ENCODE measurements at places on chromosomes 3 and 15. TPM values are rescaled to one million over a fixed set of nuclear protein-coding genes. Genes with fewer than 3 reads are reported as not detected.

DNA sequence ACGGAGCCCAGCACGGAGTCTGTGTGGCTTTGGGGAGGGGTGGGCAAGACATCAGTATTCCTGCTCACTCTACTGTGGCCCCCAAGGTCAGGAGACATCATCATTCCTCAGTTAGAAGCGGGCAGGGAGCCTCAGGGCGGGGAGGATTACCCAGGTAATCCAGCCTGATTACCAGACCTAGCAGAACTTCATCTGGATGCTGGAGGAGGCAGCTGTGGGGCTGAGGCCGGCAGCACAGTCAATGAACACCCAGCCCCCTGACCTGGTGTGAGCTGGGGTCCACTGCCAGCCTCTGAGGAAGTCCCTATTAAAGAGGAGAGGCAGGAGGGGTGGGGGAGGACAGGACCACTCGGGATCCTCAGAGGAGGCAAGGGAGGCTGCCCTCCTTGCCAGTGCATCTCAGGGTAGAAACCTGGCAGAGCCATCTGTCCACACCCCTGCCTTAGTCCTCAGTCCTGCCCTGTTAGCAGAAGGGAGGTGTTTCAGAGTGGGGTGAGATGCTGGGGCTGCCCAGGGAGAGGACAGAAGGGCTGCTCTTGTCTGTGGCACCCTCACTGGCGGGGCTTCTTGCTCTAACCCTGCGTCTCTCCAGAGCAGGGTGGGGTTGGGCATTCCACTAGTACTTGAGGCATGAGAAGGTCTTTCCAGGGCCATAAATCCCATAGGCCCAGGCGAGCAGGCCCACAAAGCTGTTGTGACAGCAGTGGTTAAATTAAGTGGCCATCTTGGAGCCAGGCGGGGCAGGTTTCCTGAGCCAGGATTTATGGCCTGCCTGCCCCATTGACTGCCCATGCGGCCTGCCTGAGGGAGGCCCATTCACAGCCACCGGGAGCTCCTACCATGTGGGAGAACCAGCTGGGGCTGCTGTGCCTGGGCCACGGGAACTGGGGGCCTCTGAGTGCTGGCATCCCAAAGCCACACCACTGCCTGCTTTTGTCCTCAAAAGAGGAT lies 82.1 kb downstream of the LINGO1 start:
- no peak for DNase-seq

DNA sequence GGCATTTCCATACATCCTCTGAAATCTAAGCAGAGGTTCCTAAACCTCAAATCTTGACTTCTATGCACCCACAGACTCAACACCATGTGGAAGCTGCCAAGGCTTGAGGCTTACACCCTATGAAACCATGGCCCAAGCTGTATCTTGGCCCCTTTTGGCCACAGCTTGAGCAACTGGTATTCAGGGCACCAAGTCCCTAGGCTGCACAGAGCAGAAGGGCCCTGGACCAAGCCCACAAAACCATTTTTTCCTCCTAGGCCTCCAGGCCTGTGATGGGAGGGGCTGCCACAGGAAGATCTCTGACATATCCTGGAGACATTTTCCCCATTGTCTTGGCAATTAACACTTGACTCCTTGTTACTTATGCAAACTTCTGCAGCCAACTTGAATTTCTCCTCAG lies 54.4 kb upstream of the IL12A start:
- no peak for DNase-seq

DNA sequence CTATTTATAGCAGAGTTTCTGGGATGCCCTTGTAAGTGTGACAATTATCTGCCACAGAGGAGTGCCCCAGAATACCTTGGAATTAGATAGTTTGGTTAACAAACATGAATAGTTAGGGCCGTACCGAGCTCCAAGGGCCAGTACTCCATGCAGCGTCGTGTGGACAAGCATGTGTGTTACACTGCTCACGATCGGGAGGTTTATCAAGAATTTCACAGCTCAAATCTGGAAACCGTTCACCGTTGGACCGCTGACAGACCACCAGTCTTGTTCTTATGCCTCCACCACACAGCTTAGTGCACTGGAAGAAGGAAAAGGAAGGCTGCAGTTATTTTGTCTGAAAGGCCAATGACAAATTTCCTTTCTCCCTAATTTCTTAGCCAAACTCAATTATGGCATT lies 93.7 kb downstream of the ADAMTS9 start:
- no peak for DNase-seq

GRCh38 chr3:44387404-44387803 lies 48.8 kb downstream of the TCAIM start:
- DNase-seq, result no peak

GRCh38 chr3:42911551-42911950 lies 5.6 kb downstream of the ZNF662 start:
- DNase-seq, result no peak

GRCh38 chr3:167691366-167691765 lies 37.6 kb upstream of the WDR49 start:
- DNase-seq, result peak; percentile 58

DNA sequence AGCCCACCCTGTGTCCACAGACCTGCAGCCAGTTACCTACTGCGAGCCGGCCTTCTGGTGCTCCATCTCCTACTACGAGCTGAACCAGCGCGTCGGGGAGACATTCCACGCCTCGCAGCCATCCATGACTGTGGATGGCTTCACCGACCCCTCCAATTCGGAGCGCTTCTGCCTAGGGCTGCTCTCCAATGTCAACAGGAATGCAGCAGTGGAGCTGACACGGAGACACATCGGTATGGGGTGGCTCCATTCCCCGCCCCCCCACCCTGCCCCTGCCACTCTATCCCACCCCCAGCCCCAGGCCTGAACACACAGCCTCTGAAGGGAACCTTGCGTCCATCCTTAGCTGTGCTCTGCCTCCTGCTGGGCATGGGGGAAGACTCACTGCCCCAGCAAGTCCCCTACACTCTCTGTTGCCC lies 73.2 kb downstream of the AAGAB start:
- DNase-seq, result no peak

DNA sequence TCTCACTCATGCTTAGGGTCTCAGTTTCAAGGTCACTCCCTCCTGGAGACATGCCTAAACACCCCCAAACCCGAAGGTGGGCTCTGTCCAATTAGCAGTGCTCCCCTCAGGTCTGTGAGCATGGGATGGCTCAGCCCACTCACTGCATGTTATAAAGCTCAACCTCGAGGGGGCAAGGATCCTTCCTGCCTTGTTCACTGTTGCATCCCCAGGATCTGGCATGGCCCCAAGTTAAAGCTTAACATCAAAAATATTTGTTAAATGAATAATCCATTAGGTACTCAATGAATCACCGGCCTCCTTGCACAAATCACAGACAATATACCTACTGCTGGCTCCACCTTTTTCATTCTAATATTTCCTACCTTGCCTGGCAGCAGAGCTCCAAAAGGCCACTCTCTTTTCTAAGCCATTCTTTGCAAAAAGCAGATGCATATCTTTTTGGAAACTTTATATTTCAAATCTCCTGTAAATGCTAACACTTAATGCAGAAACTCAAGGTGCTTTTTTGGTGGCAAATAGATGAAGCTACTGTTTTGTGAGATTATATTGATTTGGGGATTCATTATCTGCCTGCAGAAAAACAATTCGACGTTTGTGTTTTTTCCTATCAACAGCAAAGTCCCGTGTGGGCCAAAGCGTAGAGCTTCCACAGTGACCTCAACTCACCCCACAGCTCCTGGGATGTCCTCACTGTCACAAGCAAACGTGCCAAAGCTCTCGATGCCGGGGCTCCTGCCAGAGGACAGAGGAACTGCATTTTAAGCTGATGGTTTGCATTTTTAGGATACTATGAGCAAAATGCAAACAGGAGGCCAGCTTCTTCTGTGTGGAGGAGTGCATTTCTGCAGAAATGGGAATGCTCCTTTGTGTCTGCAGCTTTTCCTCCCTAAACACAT lies 35.4 kb downstream of the PCOLCE2 start:
- DNase-seq, result no peak

- DNase-seq, result no peak
Measured at GRCh38 chr15:57109005-57109404, 190.6 kb downstream of the TCF12 start.

GRCh38 chr15:41795996-41796856 lies 21.9 kb downstream of the MAPKBP1 start:
- no peak for DNase-seq

GRCh38 chr3:85591451-85591850 lies 632.7 kb downstream of the CADM2 start:
- no peak for DNase-seq

DNA sequence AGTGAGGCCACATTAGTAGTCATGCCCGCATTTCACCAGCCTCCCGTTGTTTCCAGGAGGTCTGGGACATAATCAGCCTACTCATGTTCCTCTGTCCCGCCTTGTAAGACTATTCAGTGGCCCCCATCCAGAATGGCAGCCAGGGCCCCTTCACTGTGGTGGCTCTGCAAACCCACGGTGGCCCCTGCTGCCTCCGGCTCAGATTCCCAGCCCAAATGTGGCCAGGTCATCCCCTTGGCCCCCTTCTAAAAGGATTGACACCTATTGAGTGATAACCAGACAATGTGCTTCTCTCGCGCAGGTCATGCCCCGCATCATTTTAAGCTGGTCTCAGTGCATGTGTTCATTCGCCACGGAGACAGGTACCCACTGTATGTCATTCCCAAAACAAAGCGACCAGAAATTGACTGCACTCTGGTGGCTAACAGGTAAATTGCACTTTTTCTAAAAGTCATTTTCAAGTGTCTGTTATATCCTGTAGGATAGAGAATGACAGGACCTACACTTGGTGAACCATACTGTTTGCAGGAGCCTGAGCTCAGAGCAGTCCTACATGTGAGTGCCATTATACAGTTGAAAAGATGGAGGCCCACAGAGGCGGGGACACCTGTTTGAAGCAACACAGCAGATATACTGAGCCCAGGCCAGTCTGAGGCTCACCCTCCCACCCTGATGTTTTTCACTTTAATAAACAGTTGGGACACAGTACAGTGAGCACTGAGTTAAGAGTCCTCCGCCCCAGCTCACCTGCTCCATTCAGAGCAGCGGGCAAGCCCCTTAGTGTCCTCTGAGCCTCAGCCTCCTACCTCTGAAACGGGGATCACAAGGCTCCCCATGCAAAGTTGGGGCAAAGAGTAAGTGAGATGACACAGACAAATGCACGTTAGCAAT lies 47.7 kb downstream of the PXYLP1 start:
- DNase-seq, result peak; percentile 40

GRCh38 chr3:141237701-141238521 lies 6.3 kb downstream of the PXYLP1 start:
- peak; percentile 37 for DNase-seq

DNA sequence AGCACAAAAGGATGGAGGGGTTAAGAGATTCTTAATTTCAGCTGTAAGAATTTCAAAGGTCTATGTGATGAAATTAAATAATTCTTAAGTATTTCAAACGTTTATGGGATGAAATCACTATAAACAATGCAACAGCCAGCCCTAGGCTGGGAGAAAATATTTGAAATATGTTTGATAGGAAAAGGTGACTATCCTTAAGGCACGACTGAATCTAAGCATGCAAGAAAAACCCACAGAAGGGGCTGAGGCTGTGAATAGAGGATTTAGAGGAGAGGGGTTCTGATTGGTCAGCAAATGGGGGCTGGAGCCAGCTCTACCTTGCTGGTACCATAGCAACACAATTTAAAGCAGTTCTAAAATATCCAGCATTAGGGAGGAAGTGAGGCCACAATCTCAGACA lies 220.8 kb upstream of the ATP10A start:
- DNase-seq, result no peak

DNA sequence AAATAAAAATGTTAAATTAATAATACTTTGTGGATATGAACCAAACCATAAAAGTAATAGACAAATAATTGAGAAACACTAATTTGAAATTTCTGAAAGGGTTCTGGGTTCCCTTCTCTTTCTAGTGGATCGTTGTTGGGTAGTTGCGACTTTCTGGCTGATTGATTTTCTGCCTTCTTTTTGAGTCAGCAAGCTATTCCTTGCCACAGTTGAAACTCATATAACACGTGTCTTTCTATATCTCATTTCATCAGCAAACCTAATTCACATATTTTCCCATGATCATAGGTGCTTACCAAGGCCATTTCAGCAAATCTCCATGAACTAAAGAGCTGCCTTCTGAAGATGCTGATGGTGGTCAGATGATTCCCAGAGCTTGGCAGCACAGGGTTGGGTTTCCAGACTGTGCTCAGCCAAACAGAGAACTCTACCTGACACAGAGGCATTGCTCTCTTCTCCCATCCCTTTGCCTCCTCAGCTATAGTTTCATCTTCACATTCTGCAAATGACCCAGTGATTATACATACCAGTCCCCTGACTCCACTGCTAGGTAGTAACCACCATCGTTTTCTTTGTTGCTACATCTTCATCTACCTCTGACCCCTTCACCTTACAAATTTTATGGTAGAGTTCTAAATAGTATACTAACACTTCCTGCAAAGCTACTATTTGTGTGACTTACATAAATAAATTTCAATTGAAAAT lies 383.9 kb upstream of the DPH6 start:
- DNase-seq, result no peak

DNA sequence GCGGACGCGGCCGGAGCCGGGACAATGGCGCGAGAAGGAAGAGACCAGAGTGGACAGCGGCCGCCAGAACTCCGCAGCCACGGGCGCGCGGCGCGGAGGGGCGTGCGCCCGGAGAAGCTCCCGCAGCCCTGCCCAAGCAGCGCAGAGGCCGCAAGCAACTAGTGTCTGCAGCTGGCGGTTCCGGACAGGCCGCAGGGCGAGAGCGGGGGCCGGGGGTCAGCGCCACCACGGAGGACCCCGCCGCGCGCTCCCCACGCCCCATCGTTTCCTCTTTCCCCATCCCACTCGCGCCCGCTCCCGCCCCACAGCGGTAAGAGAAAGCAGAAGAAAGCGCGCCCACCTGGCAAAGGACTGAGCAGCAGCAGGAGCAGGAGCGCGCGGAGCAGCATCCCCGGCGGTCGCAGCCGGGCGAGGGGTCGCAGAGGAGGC lies 440 bp downstream of the PRTG start:
- DNase-seq, result peak; percentile 25

DNA sequence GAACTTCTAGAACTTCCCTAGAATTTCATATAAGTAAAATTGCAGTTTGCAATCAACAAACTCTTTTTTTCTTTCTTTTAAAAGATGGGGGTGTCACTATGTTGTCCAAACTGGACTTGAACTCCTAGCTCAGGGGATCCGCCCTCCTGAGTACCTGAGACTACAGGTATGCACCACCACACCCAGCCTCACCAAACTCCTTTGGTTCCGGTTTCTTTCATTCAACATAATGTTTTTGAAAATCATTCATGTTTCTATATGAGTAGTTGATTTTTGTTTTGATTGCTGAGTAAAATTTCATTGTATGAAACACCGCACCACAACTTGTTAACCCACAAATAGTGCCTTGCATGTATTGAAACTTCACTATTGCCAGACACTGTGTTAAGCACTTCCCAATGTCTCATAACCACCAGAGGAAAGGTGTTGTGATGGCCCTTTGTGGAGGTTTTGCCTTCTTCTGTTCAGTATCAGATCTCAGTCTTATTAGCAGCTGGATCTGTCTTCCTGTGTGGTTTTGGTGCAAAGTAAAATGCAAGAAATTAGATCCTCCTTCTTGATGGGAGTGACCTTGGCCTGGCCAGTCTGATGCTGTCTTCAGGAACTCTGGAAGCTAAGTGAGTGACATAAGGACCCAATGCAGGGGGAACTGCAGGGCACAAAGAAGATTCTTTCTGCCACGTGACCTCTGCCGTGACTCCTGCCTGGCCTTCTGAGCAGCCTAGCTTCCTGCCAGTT lies 78.8 kb upstream of the UBE2E1 start:
- no peak for DNase-seq

Gene FRMD5
- total RNA-seq, result not detected

Gene CEP70
- total RNA-seq, result 19.5 TPM

Gene GOLGA8G
- not detected for total RNA-seq

Gene FBXW12
- total RNA-seq, result not detected

Gene CX3CR1
- 0.42 TPM for total RNA-seq

Gene PIERCE2
- not detected for total RNA-seq

Gene CGNL1
- not detected for total RNA-seq

Gene USP50
- total RNA-seq, result not detected

Gene CD200
- 1.4 TPM for total RNA-seq

Gene SUCNR1
- not detected for total RNA-seq

Gene CD86
- 0.95 TPM for total RNA-seq

Gene HRG
- total RNA-seq, result not detected
